ENCODE measurements at places on chromosomes 11 and 22.
A peak's percentile ranks its signal among the peaks of the same experiment; 100 is the strongest.

DNA sequence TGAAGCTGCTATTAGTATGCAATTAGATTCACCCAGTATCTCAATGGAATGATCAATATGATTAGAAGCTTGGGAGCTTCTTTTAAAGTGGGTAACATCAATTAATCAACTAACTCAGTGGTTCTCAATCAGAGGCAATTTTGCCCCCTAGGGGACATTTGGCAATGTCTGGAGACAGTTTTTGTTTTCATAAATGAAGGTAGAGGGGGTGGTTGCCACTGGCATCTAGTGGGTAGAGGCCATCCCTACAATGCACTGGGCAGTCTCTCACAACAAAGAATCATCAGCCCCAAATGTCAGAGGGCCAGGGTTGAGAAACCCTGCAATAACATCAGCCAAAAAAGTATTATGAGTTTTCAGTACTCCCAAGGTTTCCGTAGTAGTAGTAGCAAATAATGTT lies 5.9 kb upstream of the AMOTL1 start:
- no peak for DNase-seq

- no peak for DNase-seq
Measured at GRCh38 chr11:27231530-27231929, 131.5 kb downstream of the CCDC34 start.

DNA sequence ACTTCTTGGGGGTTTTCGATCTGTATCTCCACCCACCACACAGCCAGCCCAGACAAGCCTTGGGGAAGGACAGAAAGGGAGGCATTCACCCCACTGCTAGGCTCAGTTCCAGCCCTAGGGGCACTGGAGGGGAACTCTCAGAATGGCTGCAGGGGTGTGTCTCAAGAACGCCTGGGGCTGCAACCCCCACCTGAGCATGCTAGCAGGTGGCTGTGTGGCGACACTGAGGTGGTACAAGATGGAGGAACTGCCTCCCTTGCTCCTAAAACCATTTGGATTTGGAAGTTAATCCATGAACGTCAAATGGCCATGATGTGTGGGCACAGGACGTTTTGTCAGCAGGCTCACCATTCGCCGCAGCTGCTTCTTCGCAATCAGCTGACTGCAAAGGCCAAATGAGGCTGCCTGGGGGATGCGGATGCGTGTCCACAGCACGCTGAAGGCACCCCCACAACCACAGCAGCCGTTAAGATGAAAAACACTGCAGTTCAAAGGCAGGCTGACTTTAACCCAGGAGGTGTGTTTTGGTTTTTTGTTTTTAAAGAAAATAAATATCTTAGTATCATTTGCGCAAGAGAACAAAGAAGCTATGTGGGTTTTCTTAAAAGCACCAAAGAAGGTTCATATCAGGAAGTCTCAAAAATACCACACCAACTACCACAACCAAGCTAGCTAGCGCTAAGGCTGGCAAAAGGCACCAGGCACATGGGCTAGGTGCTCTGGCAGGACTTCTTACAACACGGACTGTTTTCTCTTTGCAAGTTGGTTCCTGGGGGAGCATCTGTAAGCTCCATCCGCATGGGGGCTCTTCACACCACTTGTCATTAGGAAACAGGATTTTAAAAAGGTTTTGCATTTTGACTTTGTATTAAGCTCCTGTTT lies 22.2 kb upstream of the NAP1L4 start:
- DNase-seq, result no peak

DNA sequence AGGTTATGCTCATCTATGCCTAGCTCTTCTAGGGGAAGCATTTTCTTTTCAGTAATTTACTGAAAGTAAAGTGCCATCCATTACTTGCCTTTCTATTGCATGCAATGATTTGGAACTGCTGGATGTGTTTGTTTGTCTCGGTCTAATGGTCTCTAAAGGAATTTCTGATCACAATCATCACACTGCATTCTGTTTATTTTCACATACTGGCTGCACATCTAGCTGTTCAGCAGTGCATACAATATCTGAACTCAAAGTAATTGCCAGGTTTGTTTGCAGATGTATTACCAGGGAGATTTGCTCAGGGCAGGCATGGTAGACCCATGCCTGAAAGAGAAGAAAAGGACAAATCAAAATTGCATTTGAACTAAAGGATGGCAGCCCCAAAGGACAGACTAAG lies 36.4 kb upstream of the CWF19L2 start:
- peak; percentile 20 for DNase-seq

DNA sequence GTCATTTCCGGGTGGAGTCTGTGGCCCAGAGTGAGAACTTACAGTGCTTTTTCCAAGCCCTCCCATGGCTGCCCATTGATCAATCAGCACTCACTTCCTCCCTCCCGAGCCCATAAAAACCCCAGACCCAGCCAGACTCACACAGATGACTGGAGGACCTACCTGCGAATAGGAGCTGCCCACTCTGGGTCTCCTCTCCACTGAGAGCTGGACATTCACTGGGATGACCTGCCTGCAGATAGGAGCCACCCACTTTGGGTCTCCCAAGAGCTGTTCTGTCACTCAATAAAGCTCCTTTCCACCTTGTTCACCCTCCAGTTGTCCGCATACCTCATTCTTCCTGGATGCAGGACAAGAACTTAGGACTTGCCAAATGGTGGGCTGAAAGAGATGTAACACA lies 56.0 kb upstream of the B3GNT6 start:
- DNase-seq, result peak; percentile 2

DNA sequence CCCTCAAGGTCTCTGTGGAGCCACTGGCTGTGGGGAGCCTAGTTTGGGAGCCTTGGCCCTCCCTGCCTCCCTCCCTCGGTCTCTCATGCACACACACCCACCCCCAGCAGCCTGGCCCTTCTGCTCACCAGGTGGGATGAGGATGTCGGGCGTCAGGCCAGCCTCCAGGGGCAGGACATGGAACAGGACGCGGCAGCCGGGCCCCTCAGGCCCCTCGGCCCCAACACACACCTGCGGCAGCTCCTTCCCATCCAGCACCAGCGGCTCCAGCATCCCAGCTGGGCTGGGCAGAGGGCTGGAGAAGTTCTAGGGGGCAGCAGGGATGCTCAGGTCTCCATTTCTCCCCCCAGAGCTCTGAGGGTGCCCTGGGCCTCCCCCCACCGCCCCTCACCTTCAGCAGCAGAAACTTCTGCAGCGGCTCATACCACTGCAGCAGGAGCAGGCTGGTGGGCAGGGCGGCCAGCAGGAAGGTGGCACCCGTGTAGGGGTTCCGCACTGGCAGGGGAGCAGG lies 11.2 kb downstream of the MAP4K2 start:
- DNase-seq, result no peak

GRCh38 chr11:128497061-128497775 lies 90.1 kb downstream of the ETS1 start:
- peak; percentile 94 for DNase-seq

GRCh38 chr22:48167238-48167637 lies 1404.8 kb downstream of the TBC1D22A start:
- DNase-seq, result no peak

GRCh38 chr22:37284126-37284804 lies 2.0 kb downstream of the CYTH4 start:
- no peak for DNase-seq
